ENCODE measurements at places on chromosomes 2 and 18.

GRCh38 chr2:31205186-31205585 is 12.1 kb downstream of the CAPN14 start:
- no peak for DNase-seq

- no peak for DNase-seq
These were observed 158.0 kb downstream of the LTBP1 start for GRCh38 chr2:33104726-33105125.

GRCh38 chr18:75395137-75395536 is 32.4 kb downstream of the SMIM21 start:
- no peak for DNase-seq

DNA sequence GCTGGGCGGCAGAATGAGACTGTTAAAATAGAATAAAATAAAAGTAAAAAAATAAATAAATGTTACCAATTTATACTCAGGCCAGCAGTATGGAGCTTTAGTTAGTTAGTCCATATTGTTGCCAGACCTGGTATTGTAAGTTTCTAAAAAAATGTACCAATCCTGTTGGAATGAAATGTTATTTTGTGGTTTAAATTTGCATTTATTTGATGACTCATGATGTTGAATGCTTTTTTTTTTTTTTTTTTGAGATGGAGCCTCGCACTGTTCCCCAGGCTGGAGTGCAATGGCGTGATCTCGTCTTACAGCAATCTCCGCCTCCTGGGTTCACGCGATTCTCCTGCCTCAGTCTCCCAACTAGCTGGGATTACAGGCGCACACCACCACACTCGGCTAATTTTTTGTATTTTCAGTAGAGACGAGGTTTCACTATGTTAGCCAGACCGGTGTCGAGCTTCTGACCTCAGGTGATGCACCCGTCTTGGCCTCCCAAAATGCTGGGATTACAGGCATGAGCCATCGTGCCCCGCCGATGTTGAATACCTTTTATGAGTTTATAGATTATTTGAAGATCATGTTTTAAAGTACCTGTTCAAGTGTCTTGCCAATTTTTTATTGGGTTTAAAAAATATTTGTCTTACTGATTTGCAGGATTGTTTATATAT is 5.7 kb upstream of the PTPRN start:
- no peak for DNase-seq

- peak; percentile 32 for DNase-seq
These were observed 15.3 kb downstream of the CHRNA1 start for GRCh38 chr2:174748948-174749347.

- no peak for DNase-seq
These were observed 633 bp downstream of the MALT1 start for GRCh38 chr18:58671632-58672564.

DNA sequence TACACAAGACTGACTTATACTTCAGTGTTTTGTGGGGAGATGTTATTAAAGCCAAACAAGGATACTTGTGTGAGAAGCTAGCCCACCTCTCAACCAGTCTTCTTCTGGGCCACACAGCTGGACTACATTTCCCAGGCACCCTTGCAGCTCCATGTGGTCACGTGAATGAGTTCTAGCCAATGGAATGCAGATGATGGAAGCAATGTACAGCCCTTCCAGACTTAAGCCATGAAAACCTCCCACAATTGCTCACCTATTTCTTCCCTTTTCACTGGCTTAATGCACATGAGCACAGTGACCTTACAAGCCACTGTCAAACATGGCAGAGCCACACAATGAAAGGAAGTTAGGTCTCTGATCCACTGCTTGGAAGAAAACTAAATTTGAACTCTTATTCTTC is 20.4 kb upstream of the FEZ2 start:
- DNase-seq = no peak

DNA sequence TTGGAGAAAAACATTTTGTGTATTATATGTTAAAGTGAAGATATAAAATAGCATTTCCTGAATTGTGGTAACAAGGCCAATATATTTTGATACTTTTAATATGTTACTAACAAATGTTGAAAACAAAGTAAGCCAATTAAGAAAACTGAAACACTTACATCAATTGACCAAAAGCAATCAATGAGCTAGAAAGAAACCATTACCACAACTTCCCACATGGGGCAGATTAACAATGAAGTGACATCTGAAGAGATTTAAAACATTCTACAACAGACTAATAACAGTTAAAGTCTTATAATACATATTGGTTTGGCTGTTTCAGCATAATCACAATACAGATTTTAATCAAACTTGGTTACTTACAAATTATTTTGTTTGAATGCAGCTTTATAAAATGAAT is 282.4 kb upstream of the NETO1 start:
- DNase-seq = no peak

DNA sequence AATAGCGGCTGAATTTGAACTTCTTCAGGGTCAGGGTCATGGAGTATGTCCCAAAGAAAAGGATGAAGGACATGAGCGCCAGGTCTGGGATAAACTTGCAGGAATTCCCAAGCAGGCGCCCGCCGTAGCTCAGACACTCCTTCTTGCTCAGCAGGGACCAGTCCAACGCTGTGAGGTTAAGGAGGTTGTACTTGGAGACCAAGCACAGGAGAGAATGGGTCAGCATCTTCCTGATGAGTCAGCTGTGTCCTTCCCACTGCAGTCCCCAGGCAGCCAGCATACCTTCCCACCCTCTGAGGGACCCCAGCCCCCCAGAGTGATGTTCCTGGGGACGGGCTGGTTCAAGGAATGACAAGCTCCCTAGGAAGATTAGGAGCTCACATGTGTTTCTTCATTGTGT is 40.9 kb downstream of the MTHFD2 start:
- no peak for DNase-seq

DNA sequence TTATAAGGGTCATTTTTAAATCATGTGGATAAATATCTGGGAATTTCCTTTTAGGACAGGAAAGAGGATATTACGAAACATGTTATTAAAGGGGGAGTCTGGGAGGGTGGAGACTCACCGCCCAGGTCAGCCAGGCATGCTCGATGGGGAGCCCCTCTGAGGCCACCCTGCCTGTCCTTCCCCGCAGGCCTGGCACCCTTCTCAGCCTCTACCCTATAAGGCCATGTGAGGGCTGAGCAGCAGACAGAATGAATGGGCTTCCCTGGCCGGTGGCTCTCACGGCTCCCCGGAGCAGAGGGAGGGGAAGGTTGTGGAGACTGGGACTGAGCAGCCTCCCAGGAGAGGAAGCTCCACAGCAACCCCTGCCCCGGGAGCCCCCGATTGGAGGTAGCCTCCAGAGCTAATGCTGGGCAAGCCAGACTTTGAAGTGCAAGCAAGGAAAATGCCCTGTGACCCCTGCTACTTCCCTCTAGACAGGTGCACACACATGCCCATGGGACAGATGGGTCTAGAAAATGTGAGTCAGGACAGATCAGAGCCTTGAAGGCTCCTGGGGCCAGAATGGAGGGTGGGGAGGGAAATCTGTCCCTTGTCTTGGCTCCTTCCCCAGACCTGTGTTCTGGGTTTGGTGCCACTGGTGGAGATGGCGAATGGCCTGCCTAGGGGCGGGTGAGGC is 13.2 kb upstream of the ARMC9 start:
- no peak for DNase-seq

- DNase-seq = no peak
These were observed 20.6 kb downstream of the EIF4E2 start for GRCh38 chr2:232571026-232571474.

DNA sequence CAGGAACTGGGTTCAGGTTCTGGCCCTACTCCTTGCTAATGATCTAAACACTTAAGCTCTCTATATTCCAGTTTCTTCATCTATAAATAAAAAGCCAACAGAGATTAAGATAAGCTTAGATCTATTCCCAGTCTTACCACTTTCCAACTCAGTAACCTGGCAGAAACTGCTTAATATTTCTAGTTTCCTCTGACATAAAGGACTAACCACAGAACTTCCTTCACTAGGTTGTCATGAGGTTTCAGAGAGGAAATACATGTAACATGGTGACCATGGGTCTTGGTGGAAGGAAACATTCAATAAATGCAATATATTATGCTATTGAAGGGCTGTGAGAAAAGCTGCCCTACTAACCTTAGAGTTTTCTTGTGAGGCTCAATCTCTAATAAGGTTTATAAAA is 114.4 kb upstream of the PDE1A start:
- DNase-seq = no peak

- no peak for DNase-seq
These were observed 7.1 kb downstream of the NEUROD1 start for GRCh38 chr2:181673173-181673572.

GRCh38 chr2:85583667-85584353 is 421 bp upstream of the VAMP5 start:
- no peak for DNase-seq

DNA sequence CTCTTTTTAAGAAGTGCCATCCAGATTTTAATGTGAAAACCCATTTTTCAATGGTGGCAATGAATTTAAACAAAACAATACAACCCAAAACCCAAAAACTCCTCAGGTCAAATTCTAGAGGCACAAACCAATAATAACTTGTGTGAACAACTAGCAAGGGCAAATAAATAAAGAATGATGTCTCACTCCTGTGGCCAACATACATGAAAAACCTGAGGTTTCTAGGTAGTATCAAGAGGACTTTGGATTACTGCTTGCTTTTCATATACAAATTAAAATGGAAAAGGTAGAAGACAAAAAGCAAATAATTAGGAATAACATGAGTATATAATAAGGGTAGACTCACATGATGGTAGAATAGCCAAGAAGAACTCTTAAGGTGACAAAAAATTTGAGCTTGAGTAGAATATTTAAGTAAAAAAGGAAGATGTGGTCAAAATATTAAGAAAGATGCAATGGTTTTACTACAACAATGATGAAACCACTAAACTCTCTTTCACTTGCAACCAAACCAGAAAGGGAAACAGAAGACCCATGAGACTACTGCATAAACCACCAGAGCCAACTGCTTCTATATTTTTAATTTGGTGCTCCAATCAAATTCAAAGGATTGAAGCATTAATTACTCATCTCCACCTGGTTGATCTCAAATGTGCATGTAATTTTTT is 53.5 kb downstream of the DARS1 start:
- no peak for DNase-seq

GRCh38 chr2:68385220-68385906 is 20.3 kb downstream of the PLEK start:
- no peak for DNase-seq

DNA sequence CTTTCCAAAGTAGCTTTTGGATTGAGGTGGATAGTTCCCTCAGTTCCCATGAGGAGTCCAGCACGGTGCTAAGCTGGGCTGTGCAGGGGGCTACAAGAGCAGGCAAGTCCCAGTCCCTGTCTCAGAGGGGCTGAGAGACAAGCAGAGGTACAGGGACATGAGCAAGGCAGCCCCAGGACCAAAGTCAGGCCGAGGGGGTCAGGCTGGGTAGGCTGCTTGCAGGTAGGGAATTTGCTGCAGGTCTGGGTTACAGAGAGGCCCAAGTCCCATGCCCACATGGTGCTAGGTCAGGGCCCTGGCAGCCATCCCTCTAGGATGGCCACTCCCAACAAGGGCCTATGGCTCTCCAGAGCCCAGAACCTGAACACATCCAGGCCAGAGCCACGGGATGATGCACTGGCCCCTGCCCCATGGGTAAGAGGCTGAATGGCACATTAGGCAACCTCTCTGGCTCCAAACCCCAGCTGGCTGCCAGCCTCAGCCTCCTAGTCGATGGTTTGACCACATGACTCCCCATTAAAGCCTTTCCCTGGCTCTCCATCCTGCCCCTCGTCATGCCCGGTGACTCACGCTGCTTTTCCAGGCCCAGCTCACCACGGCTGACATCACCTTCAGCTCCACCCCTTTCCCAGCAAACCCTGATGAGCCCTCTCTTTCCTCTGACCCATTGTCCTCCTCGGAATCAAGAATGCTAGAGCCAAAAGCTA is 83.7 kb downstream of the SDC1 start:
- no peak for DNase-seq

DNA sequence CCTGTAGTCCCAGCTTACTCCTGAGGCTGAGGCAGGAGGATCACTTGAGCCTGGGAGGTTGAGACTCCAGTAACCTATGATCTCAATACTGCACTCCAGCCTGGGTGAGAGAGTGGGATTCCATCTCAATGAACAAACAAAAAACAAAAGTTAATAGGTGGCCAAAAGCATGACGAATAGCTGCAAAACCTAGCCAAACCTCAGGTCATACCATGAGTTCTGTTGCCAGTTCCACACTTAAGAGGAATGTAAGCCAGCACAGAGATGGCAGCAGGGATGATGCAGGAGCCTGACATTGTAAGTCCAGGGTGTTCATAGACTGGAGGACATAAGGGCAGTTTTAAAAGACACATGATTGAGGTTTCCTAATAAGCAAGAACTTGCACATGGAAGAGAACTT is 55.3 kb upstream of the RMDN2 start:
- no peak for DNase-seq

DNA sequence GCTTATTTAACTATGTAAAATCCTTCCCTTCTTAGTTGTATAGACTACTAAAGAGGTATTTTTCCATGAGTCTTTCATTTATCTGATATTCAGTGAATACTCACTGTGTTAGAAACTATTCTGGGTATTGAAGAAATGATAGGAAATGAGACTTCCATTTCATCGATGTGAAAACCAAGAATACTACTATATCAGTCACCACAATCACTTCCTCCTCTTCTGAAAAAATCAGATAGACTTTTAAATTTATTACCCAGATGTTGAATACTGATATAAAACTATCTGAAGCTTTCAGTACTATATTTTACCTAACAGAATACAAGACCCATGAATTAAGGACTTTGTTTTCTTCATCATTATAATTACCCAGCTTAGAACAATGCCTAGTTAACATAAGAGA is 1801.1 kb upstream of the CELF4 start:
- no peak for DNase-seq

DNA sequence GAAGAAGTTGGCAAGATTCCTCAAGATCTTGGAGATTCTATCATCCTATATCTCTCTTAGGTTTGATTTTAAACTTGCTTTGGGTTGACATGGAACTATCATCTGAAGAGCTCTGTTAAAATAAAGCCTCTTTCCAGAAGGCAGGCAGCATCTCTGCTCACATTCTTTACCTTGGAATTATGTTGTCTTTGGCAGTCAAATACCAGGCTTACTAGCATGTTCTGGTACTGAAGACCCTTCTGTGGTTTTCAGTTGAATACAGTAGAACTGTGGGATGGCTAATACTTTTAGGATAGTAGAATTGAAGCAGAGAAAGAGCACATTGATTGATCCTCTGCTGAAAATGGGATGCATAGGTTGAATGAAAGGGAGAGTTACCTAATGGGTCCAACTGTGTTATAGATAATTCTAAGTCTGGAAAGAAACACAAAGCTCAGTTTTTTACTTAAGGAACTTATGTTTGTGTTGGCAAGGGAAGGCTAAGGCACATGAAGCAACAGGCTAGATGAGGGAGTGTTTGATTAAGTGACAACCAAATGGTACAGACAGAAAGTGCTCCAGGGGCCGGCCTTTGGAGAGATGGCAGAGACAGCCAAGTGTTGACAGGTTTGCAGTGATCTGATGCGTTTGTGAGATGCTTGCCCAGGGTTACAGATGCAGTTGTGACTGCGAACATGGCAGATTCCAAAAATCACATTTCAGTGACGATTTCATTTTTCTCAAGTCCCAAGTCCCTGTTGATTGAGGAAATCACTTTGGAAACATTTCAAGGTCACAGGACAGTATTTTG is 397.9 kb downstream of the MEIS1 start:
- no peak for DNase-seq

GRCh38 chr2:215965532-215966165 is 47.7 kb downstream of the MREG start:
- DNase-seq = no peak

GRCh38 chr2:96148410-96149217 is 3.4 kb upstream of the DUSP2 start:
- no peak for DNase-seq

GRCh38 chr2:177254433-177255226 is 9.9 kb downstream of the NFE2L2 start:
- no peak for DNase-seq
